ENCODE measurements at places on chromosomes 11 and 22.

DNA sequence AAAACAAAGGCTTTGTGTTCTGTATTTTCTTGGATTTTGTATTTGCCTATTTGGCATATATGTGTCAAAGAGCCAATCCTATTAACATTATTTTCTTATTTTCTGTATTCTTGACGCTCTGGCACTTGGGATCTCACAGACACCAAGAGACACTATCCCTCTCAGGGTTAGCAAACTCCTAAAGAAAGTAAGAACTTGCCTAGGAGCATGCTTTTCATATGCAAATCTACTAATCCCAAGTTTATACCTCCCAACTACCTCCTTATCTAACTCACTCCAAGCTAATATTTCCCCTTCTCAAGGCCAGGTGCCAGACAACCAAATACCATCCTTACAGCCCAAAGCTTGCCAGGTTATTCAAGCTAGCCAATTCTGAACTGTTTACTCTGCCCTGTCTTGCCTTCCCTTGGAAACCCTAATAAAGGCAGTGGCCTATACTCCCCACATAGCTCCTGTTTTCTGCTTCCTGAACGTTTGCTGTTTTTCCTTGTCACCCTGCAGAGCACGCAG is 455.4 kb upstream of the ANO3 start:
- DNase-seq: no peak

DNA sequence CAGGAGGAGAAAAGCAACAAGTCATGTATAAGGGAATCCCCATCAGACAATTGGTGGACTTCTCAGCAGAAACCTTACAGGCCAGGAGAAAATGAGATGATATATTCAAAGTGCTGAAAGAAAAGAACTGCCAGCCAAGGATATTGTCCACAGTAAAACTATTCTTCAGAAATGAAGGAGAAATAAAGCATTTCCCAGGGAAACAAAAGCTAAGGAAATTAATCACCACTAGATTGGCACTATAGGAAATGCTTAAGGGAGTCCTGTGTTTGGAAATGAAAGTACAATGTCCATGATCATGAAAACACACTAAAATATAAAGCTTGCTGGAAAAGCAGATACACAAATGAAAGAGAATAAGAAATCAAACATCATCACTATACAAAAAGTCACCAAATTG is 282.0 kb downstream of the BLID start:
- no peak for DNase-seq

DNA sequence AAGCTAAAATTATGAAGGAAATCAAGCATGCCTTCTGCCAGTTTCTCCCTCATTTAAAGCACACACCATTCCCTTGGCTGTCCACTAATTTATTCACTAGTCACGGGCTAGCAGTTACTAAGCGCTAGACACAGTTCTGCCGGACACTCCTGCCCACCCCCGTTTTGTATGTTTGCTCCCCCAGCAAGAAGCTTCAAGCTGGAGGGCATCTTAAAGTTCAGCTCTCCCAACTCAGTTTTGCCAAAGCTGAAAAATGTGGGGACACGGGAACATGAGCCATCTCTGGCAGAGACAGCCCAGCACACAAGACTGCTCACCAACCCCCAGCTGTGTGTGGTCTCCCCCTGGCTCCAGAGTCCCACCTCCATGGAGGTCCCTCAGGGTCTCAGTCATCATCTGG is 263.6 kb downstream of the BRD1 start:
- no peak for DNase-seq

DNA sequence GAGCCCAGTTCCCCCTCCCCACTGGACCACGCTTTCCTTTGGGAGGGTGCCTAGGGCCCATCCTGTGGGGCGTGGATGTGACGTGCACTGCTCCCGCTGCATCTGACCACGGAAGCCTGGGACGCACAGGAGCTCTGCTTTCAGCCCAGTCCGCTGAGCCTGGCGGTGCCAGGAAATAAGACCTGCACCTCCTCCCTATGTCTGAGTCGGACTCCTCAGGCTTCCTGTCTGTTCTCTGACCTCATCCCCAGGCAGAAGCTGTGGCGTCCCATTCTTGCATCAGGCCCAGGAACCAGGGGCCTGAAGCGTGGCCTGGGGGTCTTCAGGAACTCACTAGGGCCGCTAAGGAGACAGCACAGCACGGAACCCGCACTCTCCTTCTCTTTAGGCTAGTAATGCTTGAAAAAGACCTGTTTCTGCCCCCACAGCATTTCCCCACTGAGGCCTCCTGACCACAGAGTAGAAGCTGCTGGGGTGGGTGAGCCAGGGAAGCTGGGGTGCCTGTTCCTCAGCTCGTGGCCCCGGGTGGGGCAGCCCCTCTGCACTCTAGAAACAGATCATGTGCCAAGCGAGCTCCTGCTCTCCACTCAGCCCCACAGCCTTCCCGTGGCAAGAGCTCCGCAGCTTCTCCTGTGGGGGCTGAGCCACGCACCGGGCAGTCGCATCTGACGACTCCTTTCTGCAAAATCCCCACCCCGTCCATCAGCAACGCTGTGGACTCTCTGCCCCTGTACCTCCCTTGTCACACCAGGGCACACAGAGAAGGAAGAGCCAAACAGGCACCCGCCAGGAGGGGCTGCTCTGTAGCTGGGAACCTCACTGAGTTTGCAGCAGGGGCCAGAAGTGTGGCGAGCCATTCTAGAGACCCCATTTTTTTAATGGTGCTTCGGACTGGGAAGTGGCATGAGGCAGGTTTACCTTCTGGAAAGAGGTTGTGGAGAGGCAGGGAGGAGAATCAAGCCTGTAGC is 22.6 kb downstream of the MOV10L1 start:
- no peak for DNase-seq

GRCh38 chr22:29266564-29267461 is 968 bp downstream of the RHBDD3 start:
- DNase-seq: no peak

DNA sequence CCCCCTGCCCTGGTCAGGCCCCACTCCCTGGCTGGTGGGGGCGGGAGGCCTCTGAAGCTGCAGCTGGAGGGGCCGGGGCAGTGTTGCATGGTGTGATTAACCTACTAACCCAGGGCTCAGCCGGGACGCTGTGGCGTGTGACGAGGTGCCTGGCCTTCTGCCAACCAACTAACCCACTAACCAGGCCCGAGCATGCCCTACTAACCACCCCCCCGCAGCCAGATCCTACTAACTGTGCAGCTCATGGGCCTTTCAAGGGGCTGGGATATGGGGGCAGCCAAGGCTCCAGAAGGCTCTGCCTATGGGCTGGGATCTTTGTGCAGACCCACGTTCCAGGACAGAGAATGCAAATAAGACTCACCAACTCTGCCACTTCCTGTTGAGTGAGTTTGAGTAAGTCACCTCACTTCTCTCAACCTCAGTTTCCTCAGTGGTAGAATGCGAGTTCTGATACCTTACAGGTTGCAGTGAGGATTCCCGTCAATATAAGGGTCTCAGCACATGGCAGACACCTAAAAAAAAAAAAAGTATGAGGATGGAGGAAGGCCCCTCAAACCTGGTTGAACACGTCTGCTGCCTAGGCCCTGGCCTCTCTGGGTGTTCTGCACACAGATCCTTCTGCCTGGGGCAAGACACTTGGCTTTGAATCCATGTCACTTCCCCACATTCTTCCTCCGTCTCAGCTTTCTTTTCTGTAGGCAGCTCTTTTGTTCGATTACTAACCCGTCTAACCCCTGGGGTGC is 14.1 kb downstream of the MIAT start:
- DNase-seq: no peak

DNA sequence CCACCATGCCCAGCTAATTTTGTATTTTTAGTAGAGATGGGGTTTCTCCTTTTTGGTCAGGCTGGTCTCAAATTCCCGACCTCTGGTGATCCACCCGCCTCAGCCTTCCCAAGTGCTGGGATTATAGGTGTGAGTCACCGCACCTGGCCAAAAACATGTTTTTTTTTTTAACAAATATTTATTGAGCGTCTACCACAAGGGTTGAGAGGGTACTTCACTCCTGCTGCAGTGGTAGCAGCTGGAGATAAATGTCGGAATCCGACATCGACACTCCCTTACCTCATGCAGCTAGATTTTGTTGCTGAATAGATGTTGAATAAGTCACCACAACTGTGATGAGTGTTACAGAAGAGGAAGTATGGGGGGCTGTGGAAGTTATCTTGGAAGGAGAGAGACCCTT is 971 bp downstream of the DNAJB13 start:
- DNase-seq: no peak

GRCh38 chr22:20777420-20778177 is 3.7 kb downstream of the SERPIND1 start:
- no peak for DNase-seq

GRCh38 chr11:134478176-134478575 is 66.1 kb upstream of the B3GAT1 start:
- peak; percentile 4 for DNase-seq

DNA sequence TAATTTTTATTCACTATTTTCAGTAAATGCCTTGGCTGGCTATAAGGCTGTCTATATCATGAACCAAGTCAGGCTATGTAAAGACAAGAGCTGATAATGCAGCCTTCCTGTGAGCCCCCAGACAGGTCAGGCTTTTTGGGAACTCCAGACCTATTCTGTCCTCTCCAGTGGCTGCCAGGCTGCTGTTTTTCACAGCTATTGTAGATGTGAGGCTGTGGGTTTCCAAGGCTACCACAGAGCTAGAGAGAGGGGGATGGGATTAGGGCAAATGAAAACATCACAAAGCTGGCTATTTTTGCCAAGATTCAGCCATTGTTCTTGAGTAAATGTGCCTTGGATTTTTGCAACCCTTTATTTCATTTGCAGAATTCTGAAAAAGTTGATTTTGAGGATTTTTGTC is 55.7 kb upstream of the SORL1-AS1 start:
- DNase-seq: no peak

- DNase-seq: no peak
These were observed 858.7 kb upstream of the CHORDC1 start for GRCh38 chr11:91081440-91082043.

GRCh38 chr22:49702068-49702397 is 125.6 kb downstream of the BRD1 start:
- DNase-seq: no peak

Measured in left forelimb (tissue), 1 donor.